ENCODE measurements at places on chromosomes 2 and 18.

DNA sequence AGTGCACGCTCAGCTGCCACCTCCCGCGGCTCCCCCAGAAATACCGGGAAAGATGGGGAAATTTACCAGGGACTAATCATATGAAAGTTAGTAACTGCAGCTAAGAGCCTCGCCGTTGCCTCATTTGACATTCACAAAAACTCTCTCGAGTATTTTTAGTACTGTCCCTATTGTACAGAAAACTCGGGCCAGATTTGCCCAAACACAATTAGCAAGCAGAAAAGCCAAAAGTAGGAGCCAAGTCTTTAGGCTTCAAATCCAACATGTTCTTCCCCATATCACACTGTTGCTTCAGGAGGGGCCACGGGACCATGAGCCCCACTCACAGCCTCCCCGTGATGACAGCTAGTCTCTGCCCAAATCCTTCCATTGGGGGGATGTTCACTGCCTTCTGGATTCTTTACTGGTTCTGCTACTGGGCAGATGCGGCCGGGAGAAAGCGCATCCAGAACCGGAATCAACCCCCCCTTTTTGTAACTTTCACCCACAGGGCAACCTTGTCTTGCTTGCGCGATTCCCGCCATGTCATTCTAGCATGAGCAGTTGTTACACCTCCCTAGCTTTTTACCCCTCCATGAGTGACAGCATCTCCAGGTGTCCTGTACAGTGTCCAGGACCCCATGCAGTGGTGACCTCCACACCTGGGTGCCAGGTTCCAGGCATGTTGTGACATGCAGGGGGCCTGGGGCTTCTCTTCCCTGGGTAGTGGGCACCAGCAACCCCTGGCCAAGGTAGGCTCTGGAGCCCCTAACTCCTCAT, 35.2 kb downstream of the CENPO start:
- no peak for DNase-seq

DNA sequence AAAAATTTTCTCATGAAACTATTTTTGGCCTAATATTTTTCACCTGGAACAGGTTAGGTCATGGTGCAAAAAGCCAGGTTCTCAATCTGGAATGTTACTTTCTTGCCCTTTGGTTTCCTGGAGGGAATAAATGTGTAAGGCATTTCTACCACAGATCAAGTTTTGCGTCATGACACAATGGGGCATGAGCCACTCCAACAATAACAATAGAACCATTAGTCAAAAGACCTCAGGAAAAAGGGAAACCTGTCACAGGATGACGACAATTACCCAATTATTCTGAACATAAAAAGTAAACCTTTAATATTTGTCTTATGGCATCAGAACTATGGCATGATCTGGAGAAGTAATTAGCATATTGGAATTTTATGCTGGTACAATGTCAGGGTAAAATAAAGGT, 88.2 kb upstream of the HNRNPA3 start:
- no peak for DNase-seq

- DNase-seq: no peak
These were observed 679 bp downstream of the CLK1 start for GRCh38 chr2:200863782-200864175.

DNA sequence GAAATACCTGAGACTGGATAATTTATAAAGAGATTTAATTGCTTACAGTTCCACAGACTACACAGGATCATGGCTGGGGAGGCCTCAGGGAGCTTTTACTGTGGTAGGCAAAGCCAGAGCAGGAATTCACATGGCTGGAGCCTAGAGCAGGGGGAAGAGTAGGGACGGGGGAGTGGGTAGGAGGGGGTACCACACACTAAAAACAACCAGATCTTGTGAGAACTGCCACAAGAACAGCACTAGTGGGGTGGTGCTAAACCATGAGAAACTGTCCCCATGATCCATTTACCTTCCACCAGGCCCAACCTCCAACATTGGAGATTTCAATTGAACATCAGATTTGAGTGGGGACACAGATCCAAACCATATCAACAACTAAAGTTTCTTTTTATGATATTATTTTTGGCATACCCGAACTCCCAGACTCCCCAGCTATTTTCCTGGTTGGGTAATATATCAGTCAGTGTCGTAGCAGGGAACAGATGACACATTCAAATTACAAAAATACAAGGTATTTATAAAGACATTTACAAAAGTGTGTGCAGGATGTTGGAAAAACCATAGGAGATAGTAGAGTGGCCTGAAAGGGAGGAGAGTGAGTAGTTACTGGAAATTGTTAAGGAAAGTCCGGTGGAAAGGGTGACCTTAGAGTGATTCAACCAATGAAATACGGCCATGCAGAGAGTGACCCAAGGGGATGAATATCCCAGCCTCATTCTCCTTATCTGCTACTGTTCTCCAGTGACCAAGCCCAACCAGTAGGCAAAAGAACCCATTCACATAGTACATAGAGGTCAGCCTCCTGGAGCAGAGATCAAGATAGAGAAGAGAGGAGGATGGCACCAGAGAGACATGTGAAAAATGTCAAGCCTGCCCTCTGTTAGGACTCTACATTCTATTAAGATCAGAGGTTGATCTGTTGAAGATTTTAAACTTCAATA, 8.8 kb downstream of the RPL37A start:
- no peak for DNase-seq

DNA sequence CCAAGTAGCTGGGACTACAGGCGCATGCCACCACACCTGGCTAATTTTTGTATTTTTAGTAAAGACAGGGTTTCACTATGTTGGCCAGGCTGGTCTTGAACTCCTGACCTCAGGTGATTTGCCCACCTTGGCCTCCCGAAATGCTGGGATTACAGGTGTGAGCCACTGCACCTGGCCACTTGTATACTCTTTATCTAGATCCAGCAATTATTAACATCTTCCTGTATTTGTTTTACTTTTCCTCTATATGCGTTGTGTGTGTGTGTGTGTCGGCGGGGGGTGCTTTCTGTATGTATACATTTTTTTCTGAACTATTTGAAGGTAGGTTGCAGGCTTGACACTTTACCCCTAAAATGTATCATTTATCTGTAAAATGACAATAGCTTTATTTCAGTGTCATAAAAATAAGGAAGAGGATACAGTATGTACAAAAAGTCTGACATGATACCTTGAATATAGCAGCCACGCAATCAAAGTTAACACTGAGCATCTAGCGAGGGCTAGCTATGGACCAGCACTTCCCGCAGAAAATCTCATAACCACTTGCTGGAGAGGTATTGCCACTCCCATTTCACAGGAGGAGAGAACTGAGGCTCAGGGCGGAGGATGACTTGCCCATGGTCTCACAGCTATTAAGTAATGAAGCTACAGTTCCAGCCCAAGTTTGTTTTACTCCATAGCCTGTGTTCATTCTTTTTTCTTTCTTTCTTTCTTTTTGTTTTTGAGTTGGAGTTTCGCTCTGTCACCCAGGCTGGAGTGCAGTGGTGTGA, 251.3 kb downstream of the MYCN start:
- no peak for DNase-seq

- no peak for DNase-seq
These were observed 369.4 kb upstream of the GCFC2 start for GRCh38 chr2:76080154-76080553.

DNA sequence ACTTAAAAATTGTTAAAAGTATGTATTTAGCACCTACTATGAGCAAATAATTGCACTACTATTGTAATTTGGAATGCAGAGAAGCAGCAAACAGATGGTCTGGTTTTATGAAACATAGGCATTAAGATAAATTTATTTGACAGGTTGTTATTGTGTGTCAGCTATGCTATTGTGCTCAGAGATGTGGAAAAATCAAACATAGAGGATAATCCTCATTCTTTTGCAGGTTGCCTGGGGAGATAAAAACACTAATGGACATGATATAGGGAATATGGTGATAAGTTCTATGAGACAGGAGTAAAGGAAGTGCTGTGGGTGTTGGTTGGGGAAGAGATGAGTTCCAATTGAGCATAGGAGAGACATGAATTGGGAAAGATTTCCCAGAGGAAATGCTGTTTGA, 71.3 kb downstream of the PPP1R1C start:
- no peak for DNase-seq

- DNase-seq: no peak
These were observed 8.0 kb upstream of the GALNT1 start for GRCh38 chr18:35573531-35573930.

DNA sequence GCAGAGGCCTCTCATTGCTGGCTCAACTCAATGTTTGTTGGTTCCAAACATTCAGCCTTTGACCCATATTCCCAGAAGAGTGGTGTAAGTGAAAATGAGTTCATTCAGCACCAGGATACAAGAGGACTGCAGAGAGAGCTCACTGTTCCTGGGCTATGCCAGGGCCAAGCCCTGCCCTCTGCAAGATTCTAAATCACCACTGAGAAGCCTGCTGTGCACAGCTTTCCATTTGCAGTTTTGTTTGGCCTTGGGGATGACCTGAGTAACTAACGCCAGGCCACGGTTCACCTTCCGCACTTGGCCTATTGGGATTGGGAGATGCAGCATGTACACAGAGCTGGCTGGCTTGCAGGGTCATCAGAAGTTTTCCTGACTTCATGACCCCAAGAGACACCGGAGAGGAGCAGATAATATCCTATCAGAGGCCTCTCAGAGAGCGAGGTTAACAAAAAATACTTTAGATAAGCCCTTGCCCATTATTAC, 12.6 kb downstream of the GKN1 start:
- no peak for DNase-seq

GRCh38 chr18:71168557-71169145, 879.8 kb downstream of the SOCS6 start:
- no peak for DNase-seq

GRCh38 chr2:195677884-195678283, 20.9 kb downstream of the SLC39A10 start:
- DNase-seq: no peak

DNA sequence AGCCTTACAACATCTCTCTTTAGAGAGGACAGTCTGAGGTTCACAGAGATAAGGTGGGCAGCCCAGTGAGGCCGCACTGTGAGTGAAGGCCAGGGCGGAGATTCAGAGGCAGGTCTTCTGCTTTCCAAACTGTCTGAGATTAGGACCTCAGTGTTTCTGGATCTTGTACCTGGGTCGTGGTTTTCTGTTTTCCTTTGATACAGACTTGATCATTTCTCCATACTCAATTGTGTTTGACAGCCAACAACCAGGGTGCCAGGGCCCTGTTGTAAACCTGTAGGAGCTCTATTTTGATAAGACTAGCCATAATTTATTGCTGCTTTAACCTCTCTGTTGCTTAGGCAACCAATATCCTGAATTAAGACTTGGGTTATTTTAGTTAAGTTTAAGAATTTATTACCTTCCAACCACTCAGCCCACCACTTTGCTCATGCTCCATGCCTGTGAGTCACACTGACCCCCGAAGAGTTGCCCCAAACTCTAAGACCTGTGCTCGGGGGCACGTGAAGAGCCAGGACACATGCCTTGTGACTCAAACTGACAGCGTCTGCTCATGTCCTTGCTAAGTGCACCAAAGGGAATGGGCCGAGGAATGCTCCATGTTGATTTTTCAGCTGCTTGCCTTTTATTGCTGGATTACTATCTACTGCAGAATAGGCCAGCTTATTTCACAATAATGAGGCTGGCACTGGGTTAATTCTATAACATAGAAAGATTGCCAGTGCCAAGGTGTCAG, 248.6 kb downstream of the BCL2 start:
- DNase-seq: no peak

DNA sequence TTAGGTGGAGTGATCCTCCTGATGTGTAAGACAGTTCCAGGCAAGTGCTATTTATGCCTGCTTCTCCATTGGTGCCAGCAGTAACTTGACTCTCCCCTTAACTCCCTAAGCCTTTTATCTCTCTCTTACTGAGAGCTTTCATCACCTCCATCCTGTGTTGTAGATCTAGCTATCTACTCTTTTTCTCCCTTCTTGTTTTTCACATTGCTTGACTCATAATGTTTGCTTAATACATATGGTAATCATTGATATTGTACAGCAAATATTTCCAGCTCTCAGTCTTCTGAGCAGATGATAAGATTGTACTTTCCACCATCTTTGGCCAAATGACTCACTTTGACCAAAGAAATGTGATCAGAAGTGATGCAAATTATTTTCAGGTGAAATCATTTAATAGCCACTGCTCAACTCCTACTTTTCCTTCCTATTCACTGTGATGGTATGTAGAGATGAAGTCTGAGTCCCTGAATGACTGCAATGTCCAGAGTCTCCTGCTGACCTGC, 165.0 kb downstream of the PLCL1 start:
- DNase-seq: no peak

DNA sequence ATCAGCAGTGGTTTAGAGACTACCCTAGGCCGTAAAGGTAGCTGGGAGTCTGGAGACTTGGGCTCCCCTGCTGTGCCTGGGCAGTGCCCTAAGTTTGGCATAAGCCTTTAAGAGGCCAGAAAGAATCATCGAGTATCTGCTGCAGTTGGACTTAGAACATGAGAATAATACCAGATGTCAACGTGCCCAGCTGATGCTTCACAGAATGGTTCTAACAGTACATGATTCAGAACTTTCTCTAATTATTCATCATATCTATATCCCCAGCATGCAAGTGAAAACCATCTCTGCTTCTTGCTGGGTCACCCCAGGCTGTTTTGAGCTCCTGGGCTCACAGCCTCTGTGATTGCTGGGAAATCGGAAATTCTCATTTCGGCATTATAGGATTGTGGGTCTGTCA, 118.1 kb downstream of the NCK2 start:
- DNase-seq: no peak

DNA sequence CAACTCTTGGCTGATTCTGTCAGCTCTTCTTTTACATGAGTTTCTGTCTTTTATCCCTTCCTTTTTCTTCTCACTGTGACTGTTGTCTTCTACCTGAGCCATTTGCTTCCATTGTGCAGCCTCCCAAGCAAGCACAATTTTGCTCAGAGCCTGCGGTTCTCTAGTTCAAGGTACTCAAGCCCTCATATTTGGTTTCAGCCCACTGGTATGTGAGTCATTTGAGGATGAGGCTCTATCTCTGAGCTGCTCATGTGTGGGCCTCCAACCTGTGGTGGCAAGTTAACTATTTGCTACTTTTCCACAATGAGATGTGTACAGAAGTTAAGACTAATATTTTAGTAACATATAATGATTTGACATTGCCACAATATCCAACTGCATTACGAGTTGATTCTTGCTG, 183.0 kb downstream of the PHLPP1 start:
- DNase-seq: no peak
